Type B pancreatic cell (in vitro differentiated cells): ENCODE measurements at places on chromosomes 13 and 19. TPM values are rescaled to one million over a fixed set of nuclear protein-coding genes. Genes with fewer than 3 reads are reported as not detected.

Gene C19orf67
- total RNA-seq = not detected in 2 replicates

DNA sequence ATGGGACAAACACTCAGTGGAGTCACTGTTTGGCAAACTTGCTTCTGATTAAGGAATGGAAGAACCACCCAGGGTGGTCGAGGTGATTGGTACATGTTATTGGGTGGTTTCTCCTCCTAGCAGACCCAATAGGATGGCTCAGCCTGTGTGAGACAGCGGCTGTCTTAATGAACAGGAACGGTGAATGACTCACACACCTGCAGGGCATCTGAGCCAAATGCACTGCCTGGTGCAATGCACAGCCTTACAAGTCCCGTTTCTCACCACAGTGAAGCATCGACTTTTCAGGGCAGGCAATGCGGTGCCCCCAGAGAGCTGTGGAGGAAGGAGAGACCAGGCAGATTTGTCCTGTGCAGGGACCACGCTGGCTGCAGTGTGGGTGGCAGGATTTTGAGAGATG lies 238.5 kb downstream of the FGF9 start:
- peaks cover 15% of the 10 kb centered on the region for H3K27me3 ChIP-seq
- DNase-seq = no peak
- H3K27ac ChIP-seq = no peak overlapping the region
- no peaks in the 10 kb centered on the region for H3K4me1 ChIP-seq
- no peak overlapping the region for H3K4me3 ChIP-seq

DNA sequence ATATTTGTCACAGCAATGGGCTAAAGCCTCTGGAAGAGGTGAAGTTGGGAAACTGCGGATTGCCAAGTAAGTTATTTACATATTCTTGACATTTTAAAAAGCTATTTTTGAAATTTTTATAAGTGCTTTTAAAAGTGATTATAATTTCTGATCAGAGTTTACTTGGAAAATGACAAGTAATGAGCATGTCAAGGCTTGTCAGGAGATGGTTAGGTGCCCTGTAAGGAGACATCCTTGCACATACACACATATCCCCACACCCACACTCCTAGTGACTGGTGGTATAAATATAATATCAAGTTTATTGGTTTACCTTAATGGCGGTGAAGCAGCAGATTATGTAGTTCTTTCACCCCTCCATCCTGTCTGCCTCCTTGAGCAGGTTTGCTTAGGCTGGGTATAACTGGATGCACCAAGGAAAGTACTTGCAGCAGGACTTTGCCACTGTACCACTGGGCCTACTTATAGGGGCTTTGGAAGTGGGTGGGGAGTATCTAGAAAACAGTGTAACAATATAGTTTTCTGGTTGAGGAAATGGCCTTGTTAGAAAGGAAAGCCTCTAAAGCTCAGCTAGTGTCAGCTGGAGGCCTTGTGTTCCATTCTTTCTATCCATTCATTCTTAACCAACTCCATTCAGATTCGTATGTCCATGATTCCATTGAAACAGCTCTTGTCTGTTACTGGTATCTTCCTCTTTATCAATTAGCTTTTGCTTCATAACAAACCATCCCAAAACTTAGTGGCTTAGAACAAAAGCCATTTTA lies 16.6 kb downstream of the GTF2F2 start:
- no peak for DNase-seq
- H3K4me3 ChIP-seq = no peak overlapping the region
- no peaks in the 10 kb centered on the region for H3K27me3 ChIP-seq
- H3K36me3 ChIP-seq = peaks cover 24% of the 10 kb centered on the region

DNA sequence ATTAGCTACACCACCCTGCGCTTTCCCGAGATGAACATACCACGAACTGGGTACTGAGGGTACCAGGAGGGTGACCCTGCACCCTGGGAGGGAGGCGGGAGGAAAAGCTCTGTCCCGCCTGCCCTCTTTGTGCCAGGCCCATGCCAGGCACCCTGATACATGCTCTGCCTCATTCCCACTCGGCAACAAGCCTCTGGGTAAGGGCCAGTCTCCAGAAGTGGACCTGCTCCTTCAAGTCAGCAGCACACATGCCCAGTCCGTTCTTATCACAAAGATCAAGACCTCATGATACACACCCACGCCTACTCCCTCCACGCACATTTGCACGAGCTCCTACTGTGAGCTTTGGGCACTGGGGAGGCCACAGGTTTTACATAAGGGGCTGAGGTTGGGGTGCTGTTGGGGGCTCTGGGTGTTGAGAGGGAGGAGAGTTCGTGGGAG lies 2.0 kb upstream of the FFAR1 start:
- no peaks in the 10 kb centered on the region for H3K36me3 ChIP-seq
- H3K4me3 ChIP-seq = no peak overlapping the region
- peaks cover 16% of the 10 kb centered on the region for H3K27me3 ChIP-seq
- H3K27ac ChIP-seq = no peak overlapping the region
- DNase-seq = peak; percentile 58

Gene SLC7A10
- total RNA-seq = 0.68 TPM in 1 of 2 replicates, not detected in the other

DNA sequence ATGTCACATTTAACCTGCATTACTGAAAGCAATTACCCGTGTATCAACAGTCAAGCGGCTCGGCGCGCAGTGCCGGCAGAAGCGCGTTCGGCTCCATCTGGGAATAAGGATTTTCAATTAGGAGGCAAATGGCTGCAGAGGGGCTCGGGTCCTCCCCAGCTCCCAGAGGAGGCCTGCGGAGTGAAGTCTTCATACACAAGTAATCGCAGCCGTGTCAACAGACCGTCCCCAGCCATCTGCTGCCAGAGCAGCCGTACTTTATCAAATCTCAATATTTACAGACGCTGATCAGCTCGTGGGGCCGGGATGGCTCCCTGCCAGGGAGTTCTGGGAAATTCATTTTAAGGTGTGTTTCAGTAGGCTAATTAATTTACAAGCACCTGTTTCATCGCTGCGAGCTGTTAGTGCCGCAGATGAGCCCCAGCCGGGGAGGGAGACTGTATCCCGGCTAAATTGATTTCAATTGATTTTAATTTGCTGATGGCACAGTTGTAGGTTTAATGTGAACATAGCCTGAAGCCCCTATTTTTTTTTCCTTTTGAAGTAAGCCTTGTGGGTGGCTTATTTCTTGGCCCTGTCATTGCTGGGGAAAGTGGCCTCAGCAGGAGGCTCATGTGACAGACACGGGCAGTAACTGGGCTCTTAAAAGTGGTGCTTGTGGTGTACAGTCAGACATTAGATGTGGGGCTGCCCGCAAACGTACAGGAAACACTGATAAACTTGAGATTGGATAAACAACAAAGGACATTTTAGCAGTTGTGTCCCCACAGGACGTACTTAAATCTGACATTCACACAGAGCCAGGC lies 252.7 kb downstream of the TEX29 start:
- H3K4me3 ChIP-seq = no peak overlapping the region
- no peak overlapping the region for H3K27ac ChIP-seq
- no peaks in the 10 kb centered on the region for H3K27me3 ChIP-seq
- no peak for DNase-seq

DNA sequence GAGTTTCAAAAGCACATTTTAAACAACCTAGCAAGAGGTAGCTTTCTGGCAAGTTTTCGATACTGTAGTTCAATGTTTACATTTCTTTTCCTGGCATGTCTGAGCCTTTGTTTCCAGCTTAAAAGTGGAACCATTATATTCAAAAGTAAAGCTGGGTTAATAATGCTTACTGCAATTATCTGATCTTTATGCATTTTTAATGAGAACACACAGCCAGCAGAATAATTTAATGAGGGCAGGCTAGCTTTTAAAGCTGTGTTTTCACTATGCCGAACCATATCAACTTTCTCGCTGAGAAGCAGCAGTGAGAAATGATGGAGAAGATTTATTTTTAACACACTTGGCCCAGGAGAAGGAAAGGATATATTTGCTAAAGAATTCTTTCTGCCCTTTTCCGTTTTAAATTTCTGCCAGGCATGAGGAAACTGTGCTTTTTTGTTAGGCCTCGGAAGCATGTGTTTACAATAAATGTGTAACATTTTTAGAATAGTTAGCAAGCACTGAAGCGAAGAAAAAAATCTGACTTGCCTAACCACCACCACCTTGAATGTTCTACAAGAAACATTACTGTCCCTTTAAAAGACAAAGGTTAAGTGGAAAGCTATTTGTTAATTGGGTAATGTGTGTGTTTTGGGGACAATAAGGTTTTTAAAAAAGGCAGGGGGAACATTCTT lies 1.0 kb downstream of the MBNL2 start:
- peak overlapping the region; percentile 97 for H3K27ac ChIP-seq
- no peak for DNase-seq
- H3K4me3 ChIP-seq = peak overlapping the region; percentile 98
- no peaks in the 10 kb centered on the region for H3K27me3 ChIP-seq
- peaks cover 33% of the 10 kb centered on the region for H3K4me1 ChIP-seq

- H3K27ac ChIP-seq = no peak overlapping the region
- H3K36me3 ChIP-seq = no peaks in the 10 kb centered on the region
- peaks cover 13% of the 10 kb centered on the region for H3K4me1 ChIP-seq
- peaks cover 87% of the 10 kb centered on the region for H3K27me3 ChIP-seq
Measured at GRCh38 chr19:29311191-29311790, 98.3 kb upstream of the UQCRFS1 start.

DNA sequence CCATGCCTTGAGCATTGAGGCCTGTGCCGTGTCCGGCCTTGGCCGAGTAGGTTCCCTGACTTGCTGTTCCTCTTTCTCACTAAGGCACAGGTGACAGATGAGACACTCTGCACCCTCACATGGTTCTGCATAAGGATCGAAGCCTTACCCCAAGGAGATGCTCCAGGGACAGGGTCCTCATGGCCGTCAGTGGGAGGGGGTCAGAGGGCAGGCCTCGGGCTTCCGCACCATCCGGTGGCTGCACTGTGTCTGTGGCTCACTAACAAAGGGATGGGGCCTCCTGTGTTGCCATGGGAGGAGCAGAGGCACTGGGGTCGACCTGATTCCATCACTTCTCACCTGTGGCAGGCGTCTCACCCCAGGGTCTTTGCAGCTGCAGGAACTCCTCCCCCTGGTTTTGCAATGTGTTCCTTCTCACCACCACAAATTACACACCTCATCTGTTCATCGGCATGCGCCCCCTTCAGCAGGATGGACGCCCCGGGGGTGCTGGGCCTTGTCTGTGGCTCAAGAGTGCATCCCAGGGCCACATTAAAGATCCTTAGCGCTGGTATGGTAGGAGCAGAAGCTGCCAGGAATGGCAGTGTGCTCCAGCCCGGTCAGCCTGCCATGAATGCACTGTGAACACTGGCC lies 113.3 kb upstream of the SOX1 start:
- H3K4me3 ChIP-seq = no peak overlapping the region
- no peaks in the 10 kb centered on the region for H3K4me1 ChIP-seq
- no peaks in the 10 kb centered on the region for H3K36me3 ChIP-seq
- no peak for DNase-seq
- H3K27ac ChIP-seq = no peak overlapping the region

DNA sequence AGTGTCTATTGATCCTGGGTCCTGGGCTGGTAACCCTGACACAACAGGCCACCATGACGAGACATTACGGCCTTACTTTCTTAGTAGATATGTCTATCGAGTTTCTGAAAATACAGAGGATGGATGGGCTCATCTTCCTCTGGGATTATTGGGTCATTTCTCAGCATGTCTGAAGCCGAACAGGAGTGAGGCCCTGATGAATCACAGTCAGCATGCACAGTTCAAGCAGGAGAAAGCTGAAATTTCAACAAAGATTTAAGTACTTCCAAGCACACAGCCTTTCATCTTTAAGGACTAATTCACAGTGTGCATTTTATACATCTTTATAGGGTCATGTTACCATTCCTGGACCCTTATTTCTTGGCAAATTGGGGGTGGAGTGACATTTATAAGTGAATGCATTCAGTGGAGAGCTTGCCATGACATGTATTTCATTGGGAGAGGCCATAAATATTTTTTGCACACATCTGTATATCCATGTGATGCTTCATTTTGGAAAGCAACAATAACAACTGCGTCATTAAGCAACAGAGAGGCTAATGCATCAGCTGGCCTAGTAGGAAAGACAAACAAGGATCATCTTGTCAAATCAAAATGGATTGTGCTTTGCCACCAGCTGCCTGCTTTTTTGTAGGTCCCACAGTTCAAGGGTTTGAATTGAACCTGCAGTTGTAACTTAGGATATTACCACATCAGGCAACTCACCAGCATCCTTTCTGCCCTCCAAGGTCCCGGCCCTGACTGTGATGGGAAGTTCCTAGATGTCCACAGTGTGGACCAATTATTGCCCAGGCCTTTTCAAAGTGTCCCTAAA lies 143.5 kb downstream of the DNAJC15 start:
- H3K36me3 ChIP-seq = no peaks in the 10 kb centered on the region
- H3K4me3 ChIP-seq = no peak overlapping the region
- H3K27ac ChIP-seq = no peak overlapping the region
- H3K27me3 ChIP-seq = no peaks in the 10 kb centered on the region
- DNase-seq = no peak

DNA sequence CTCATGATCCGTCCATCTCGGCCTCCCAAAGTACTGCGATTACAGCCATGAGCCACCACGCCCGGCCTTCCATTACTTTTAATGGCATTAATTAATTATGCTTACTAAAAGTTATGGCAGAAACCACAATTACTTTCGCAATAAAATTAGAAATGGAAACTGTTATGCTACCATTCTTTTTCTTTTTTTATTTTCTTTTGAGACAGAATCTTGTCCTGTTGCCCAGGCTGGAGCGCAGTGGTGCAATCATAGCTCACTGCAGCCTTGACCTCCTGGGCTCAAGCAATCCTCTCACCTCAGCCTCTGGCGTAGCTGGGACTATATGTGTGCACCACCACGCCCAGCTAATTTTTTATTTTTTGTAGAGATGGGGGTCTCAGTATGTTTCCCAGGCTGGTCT lies 4.6 kb upstream of the BST2 start:
- DNase-seq = no peak
- peaks cover 11% of the 10 kb centered on the region for H3K27me3 ChIP-seq
- no peak overlapping the region for H3K27ac ChIP-seq
- H3K4me3 ChIP-seq = no peak overlapping the region

DNA sequence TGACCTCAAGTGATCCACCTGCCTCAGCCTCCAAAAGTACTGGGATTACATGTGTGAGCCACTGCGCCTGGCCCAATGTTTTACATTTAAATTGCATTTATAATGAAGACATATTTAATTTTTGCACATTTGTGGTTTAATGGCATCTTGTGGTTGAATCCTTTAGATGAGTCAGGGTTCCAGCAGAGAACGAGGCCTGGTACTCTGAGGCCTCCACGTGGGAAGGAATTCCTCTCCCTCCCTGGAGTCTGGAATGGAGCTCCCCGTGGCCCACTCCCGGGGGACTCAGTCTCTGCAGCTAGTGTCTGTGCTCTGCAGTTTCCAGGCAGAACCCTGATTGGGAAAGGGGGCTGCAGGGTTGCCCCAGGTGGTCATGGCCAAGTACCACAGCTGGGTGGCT lies 24.2 kb downstream of the ZFR2 start:
- H3K4me3 ChIP-seq = no peak overlapping the region
- H3K36me3 ChIP-seq = no peaks in the 10 kb centered on the region

- DNase-seq = no peak
- peaks cover 22% of the 10 kb centered on the region for H3K4me1 ChIP-seq
- H3K27ac ChIP-seq = no peak overlapping the region
- no peaks in the 10 kb centered on the region for H3K36me3 ChIP-seq
- H3K27me3 ChIP-seq = peaks cover 5% of the 10 kb centered on the region
Measured at GRCh38 chr13:43354153-43354945, 331.0 kb downstream of the DNAJC15 start.
